ENCODE measurements at places on chromosomes 5 and 9. TPM values are rescaled to one million over a fixed set of nuclear protein-coding genes. Genes with fewer than 3 reads are reported as not detected.
A peak's percentile ranks its signal among the peaks of the same experiment; 100 is the strongest.

- no peaks in the 10 kb centered on the region for H3K36me3 ChIP-seq
- no peak overlapping the region for H3K27ac ChIP-seq
- H3K27me3 ChIP-seq = no peaks in the 10 kb centered on the region
- no peak for DNase-seq
- no peaks in the 10 kb centered on the region for H3K4me1 ChIP-seq
- no peak overlapping the region for H3K4me3 ChIP-seq
These were observed 21.1 kb upstream of the TLR4 start for GRCh38 chr9:117682955-117683710.

DNA sequence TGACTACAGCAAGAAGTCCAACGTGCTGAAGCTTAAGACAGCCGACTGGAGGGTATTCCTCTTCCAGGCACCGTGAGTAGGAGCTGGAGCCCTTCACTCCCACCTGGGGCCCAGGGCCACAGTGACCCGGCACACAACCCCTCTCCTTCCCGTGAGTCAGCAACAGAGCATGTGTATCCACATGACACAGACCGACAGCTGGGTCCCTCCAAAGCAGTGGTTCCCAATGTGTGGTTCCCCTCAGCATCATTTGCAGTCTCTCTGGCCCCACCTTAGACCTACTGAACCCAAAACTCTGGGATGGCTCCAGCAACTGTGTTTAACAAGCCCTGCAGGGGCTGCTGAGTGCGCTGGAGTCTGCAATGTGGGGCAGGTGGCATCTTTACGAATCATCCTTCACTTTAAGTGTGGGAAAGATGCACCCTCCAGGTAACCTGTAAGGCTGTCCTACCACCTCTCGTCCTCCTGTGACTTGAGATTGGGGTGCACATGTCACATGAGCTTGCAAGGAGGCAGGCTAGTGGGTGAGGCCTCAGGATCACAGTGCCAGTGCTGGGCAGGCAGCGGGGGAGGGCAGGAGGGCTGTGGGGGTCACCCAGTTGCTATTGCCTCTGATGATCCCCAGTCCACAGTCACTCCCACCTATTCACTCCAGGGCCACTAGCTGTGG is 42.2 kb downstream of the PSD2 start:
- no peak for DNase-seq
- no peaks in the 10 kb centered on the region for H3K36me3 ChIP-seq
- no peaks in the 10 kb centered on the region for H3K4me1 ChIP-seq
- H3K27me3 ChIP-seq = peaks cover 6% of the 10 kb centered on the region
- no peak overlapping the region for H3K27ac ChIP-seq

DNA sequence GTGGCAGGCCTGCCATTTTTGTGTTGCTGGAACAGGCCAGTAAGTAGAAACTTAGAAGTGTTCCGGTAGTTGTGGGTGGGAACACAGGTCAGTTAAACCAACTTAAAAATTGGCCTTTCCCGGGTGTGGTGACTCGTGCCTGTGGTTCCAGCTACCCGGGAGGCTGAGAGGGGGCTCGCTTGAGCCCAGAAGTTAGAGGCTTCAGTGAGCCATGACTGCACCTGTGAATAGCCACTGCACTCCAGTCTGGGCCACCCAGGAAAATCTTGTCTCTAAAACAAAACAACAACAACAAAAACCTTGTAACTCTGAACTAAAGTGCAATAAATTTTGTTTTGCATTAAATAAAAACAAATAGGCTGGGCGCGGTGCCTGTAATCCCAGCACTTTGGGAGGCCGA is 1.4 kb upstream of the NHP2 start:
- no peaks in the 10 kb centered on the region for H3K27me3 ChIP-seq
- H3K27ac ChIP-seq = peak overlapping the region; percentile 70
- H3K36me3 ChIP-seq = peaks cover 6% of the 10 kb centered on the region
- DNase-seq = no peak

DNA sequence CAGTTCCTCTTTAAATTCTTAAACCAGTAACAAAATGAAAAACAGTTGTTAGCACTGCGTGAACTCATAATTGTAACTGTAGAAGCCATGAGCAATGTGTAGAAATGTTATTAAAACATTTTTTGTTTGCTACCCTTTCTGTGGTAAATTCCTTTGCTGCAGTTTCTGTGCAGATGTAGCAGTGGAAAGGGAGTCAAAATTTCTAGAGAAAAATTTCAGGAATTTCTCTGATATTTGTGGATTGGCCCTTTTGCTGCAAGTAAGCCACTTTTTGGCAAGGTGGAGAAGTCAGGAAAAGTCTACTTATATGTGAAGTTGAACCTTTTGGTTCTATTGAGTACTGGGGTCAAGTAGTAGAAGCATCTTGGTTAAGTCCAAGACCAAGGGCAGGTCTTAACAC is 10.1 kb downstream of the FBXL7 start:
- no peak overlapping the region for H3K4me3 ChIP-seq
- no peak for DNase-seq
- no peaks in the 10 kb centered on the region for H3K36me3 ChIP-seq

GRCh38 chr9:77735494-77735893 is 87.4 kb upstream of the GNA14 start:
- DNase-seq = no peak
- no peak overlapping the region for H3K27ac ChIP-seq
- no peaks in the 10 kb centered on the region for H3K36me3 ChIP-seq

DNA sequence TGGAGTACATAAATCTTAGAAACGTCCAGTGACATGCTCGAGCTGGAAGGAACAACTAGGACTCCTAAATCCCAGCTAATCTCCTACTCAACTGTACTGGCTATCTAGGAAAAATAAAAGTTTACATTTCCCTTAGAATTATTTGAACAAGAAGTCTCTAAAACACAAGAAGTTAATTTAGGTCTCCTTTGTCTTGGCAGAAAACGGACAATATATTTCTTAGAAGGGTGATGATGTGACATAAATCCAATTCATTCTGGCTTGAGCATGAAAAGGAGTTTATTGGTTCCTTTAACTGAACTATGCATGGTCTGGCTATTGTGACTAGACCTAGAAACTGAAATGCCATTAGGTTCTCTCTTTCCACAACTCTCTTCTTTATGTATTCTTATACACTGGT is 1242.2 kb upstream of the DMAC1 start:
- H3K27ac ChIP-seq = no peak overlapping the region
- no peak for DNase-seq
- no peaks in the 10 kb centered on the region for H3K36me3 ChIP-seq
- no peaks in the 10 kb centered on the region for H3K4me1 ChIP-seq
- no peaks in the 10 kb centered on the region for H3K27me3 ChIP-seq

DNA sequence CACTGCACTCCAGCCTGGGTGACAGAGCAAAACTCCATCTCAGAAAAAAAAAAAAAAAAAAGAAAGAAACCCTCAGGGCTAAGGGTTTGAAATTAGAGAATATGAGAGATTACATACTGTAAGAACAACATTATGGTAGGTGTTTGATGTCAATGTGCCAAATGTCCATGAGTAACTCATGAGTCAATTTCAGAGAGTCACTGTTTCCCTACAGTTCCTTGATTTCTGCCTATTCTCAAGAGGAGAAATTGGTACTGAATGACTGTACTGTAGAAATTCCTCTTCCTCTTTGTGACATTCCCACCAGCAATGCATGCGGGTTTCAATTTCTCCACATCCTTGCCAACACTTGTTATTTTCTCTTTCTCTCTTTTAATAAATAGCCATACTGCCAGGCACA is 35.2 kb downstream of the MARVELD2 start:
- no peaks in the 10 kb centered on the region for H3K36me3 ChIP-seq
- no peak overlapping the region for H3K27ac ChIP-seq
- DNase-seq = peak; percentile 85
- H3K4me1 ChIP-seq = peaks cover 5% of the 10 kb centered on the region

- DNase-seq = no peak
- no peaks in the 10 kb centered on the region for H3K36me3 ChIP-seq
- H3K27me3 ChIP-seq = no peaks in the 10 kb centered on the region
- H3K27ac ChIP-seq = no peak overlapping the region
- no peaks in the 10 kb centered on the region for H3K4me1 ChIP-seq
- no peak overlapping the region for H3K4me3 ChIP-seq
These were observed 163.6 kb upstream of the SEMA6A start for GRCh38 chr5:116738239-116738614.

- no peak overlapping the region for H3K27ac ChIP-seq
- H3K4me1 ChIP-seq = no peaks in the 10 kb centered on the region
- no peaks in the 10 kb centered on the region for H3K36me3 ChIP-seq
- H3K27me3 ChIP-seq = no peaks in the 10 kb centered on the region
- no peak overlapping the region for H3K4me3 ChIP-seq
These were observed 26.9 kb downstream of the CNOT6 start for GRCh38 chr5:180521101-180521500.

GRCh38 chr9:115847216-115847615 is 306.4 kb upstream of the PAPPA start:
- H3K27me3 ChIP-seq = no peaks in the 10 kb centered on the region
- H3K27ac ChIP-seq = no peak overlapping the region
- no peak overlapping the region for H3K4me3 ChIP-seq
- H3K4me1 ChIP-seq = no peaks in the 10 kb centered on the region
- DNase-seq = no peak
- H3K36me3 ChIP-seq = no peaks in the 10 kb centered on the region

DNA sequence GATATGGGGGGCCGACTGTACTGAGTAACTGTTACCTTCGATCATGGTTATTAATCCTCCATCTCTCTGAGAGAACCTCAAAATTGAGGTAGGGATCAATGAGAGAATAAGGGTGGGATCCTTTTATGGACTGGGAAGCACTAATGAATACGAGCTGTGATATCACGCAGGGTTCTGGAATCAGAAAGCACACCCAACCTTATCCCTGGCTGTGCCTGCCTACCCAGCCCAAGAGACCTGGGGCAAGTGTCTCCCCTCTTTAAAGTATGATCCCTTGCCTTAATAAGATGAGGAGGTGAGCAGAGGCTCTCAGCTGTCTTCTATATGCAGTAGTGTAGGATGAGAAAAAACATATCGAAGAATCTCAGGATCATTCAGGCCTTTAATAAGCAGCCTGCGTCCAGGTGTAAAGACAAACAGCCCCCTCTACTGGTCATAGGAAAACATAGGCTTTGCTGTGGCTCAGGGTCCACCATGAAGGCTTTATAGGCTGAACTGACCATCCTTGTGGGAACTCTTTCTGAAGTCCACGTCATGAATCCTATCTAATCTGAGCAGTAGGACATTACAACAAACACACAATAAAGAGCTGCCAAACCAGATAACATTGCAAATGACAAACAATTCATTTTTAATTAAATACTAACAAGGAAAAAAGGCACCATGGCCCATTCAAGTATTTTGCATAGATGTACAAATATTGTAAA is 16.8 kb downstream of the NIPAL4 start:
- H3K36me3 ChIP-seq = no peaks in the 10 kb centered on the region
- DNase-seq = no peak
- no peak overlapping the region for H3K27ac ChIP-seq
- H3K4me1 ChIP-seq = no peaks in the 10 kb centered on the region
- H3K4me3 ChIP-seq = no peak overlapping the region

DNA sequence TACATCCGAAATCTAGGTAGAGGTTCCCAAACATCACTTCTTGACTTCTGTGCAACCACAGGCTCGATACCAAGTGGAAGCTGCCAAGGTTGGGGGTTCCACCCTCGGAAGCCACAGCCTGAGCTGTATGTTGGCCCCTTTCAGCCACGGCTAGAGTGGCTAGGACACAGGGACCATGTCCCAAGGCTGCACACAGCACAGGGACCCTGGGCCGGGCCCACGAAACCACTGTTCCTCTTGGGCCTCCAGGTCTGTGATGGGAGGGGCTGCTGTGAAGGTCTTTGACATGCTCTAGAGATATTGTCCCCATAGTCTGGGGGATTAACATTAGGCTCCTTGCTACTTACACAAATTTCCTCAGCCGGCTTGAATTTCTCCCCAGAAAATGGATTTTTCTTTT is 460.6 kb downstream of the ISL1 start:
- no peaks in the 10 kb centered on the region for H3K27me3 ChIP-seq
- no peaks in the 10 kb centered on the region for H3K36me3 ChIP-seq
- no peaks in the 10 kb centered on the region for H3K4me1 ChIP-seq
- no peak for DNase-seq
- H3K27ac ChIP-seq = no peak overlapping the region
- H3K4me3 ChIP-seq = no peak overlapping the region

- no peak overlapping the region for H3K27ac ChIP-seq
- no peaks in the 10 kb centered on the region for H3K4me1 ChIP-seq
- DNase-seq = no peak
- no peaks in the 10 kb centered on the region for H3K36me3 ChIP-seq
These were observed 35.8 kb upstream of the MAMDC2 start for GRCh38 chr9:70007831-70008230.

GRCh38 chr5:168920019-168920810 is 341.0 kb upstream of the PANK3 start:
- no peaks in the 10 kb centered on the region for H3K4me1 ChIP-seq
- DNase-seq = no peak
- H3K4me3 ChIP-seq = no peak overlapping the region
- H3K36me3 ChIP-seq = no peaks in the 10 kb centered on the region
- no peak overlapping the region for H3K27ac ChIP-seq
- peaks cover 8% of the 10 kb centered on the region for H3K27me3 ChIP-seq

GRCh38 chr5:18792145-18792544 is 1157.9 kb downstream of the TAF11L14 start:
- no peaks in the 10 kb centered on the region for H3K4me1 ChIP-seq
- H3K27ac ChIP-seq = no peak overlapping the region
- H3K36me3 ChIP-seq = no peaks in the 10 kb centered on the region

DNA sequence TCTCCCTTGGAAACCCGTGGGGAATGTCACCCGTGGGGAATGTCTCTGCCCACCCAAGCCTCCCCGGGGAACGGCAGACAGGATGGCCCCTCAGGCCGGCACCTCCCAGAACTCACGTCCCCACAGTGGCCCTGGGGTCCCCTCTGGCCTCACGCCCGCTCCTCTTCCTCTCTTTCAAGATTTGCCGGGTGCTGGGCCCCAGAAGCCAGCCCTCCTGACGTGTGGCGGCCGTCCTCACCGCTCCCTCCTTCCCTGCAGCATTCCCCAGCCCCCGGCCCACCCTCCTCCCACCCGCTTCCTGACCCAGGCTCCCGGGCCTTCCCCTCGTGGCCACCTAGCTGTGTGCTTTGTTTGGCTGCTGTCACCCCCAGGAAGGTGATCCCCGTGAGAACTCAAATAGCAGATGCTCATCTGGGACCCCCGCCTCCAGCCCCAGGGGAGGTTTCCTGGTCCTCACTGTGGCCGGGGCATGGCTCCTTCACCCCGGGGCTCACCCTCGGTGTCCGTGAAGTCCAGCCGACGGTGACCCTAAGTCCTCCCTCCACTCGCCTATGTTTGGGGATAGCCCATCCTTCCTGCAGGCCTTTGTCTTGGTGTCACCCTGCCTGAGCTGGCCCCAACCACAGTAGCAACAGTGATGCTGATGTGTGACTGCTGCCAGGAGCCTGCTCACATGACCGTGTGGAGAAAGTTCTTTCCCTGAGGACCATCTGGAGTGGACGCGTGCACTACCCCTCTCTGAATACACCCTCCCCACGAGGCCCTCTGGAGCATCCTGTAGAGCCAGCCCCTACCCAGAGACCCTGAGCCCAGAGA is 163.3 kb upstream of the IER5L start:
- H3K27me3 ChIP-seq = no peaks in the 10 kb centered on the region
- no peak overlapping the region for H3K27ac ChIP-seq
- H3K36me3 ChIP-seq = no peaks in the 10 kb centered on the region
- DNase-seq = no peak

Gene HAVCR1
- 0.36 TPM for total RNA-seq

Gene CNTRL
- total RNA-seq = 11.5 TPM

Gene NKD2
- total RNA-seq = 12.3 TPM

Gene TCF7
- 24.0 TPM for total RNA-seq

Measured in Panc1 (cell line).